ENCODE measurements at places on chromosomes 1 and 21.

- DNase-seq: no peak
Measured at GRCh38 chr1:232403017-232403714, 226.8 kb downstream of the SIPA1L2 start.

- DNase-seq: no peak
Measured at GRCh38 chr1:40633931-40634376, 31.5 kb downstream of the RIMS3 start.

GRCh38 chr1:31705080-31705866 is 1.5 kb upstream of the COL16A1 start:
- no peak for DNase-seq

DNA sequence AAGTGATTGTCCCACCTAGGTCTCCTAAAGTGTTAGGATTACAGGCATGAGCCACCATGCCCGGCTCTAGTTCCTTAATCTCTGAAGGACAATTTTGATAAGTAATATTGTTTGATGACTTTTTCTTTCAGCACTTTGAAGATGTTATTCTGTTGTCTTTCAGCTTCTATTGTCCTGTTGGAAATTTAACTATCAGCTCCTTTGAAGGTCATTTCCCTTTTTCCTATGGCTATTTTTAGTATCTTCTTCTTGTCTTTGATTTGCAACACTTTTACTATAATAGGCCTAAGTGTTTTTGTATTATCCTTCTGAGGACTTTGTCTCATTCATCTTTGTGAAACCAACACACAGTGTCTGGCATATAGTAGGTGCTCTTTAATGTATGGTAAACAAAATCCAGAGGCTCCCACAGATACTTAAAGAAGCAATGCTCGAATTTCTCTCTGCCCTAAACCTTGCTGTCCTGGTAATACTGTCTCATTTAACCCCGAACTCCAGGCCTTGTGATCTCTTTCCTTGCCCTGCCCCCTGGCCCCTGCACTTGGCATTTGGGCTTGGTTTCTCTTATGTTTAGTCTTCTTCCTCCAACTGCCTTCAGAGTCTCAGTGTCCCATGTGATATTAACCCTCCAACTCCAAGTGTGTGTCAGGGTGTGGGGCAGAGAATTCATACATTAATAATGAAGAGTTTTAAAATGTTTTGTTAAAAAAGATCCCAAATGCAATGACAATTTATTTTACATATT is 19.0 kb upstream of the AGO1 start:
- no peak for DNase-seq

DNA sequence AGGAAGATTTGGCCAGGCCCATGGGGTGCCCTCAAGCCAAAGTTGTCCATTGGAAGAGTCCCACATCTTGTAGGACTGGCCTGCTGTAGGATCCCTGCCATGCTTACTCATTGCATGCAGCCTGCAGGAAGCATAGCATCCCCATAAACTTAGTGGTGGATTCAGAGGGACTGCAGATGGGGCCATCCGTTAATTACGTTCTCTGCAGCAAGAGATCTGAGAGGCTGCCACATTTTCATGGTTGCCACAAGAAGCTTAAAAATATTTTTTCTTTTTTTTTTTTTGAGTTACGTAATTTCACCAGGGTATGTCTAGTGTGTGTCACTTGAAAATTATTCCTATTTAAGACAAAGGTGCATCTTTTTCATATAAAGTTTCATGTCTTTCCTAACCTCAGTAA is 329.7 kb upstream of the USP24 start:
- no peak for DNase-seq

- no peak for DNase-seq
Measured at GRCh38 chr1:116298746-116299145, 74.3 kb upstream of the ATP1A1 start.

All from SHP77 treated with DMSO at 0.1 percent for 48 hours (cell line).